ENCODE measurements at places on chromosomes 2 and 18.
A peak's percentile ranks its signal among the peaks of the same experiment; 100 is the strongest.

- no peak for DNase-seq
Measured at GRCh38 chr2:172377408-172377807, 50.0 kb upstream of the ITGA6 start.

DNA sequence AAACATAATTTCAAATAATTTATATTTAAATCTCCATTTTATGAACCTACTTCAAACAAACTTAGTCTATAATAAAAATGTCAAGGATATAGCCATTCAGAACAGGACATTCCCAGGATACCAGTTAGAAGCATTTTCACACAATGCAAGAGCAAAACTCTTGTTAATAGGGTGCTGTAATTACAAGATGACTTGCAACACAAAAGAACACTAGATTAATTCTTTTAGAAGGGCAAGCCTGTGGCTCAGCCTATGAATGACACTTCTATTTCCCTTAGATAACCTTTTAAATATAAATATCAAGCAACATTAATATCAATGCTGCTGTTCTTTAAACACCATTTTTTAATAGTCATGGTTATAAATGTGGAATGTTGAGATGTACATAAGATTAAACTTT, 157.9 kb upstream of the SCN7A start:
- no peak for DNase-seq

- DNase-seq: no peak
Measured at GRCh38 chr2:234829074-234829455, 122.8 kb upstream of the SH3BP4 start.

DNA sequence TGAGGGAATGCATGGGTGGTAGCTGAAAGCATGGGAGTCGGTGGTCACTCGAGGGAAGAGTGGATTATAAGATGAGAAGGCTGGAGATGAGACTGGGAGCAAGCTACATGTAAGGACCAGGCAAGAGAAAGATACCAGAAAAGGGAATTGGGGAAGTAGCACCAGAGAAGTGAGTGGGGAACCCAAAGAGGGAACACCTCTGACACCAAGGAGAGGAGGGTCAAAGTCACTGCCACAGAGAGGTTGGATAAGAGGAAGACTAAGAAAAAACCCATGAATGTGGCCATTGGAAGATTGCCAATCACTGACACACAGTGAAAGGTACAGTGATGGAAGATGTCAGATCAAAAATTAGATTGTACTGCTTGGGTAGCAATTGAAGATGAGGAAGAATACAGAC, 473.9 kb downstream of the BCL11A start:
- DNase-seq: no peak

GRCh38 chr2:46230115-46230571, 67.1 kb upstream of the EPAS1 start:
- peak; percentile 69 for DNase-seq

All from activated CD4-positive, alpha-beta T cell treated with anti-CD3 and anti-CD28 coated beads, Interleukin-2, amount 10 ng/mL, durations not matched to agents 24 days and 14 days (primary cell).